ENCODE measurements at places on chromosomes 12 and 14.

GRCh38 chr14:102760496-102761193, 16.6 kb upstream of the TRAF3 start:
- H3K36me3 ChIP-seq: no peaks in the 10 kb centered on the region
- no peaks in the 10 kb centered on the region for H3K4me1 ChIP-seq
- H3K27ac ChIP-seq: no peak overlapping the region
- no peak overlapping the region for H3K4me3 ChIP-seq
- no peaks in the 10 kb centered on the region for H3K27me3 ChIP-seq

- DNase-seq: no peak
- H3K4me3 ChIP-seq: no peak overlapping the region
- no peaks in the 10 kb centered on the region for H3K27me3 ChIP-seq
- H3K27ac ChIP-seq: no peak overlapping the region
- H3K4me1 ChIP-seq: no peaks in the 10 kb centered on the region
Observed at GRCh38 chr14:76090616-76091391, 60.9 kb upstream of the GPATCH2L start.

DNA sequence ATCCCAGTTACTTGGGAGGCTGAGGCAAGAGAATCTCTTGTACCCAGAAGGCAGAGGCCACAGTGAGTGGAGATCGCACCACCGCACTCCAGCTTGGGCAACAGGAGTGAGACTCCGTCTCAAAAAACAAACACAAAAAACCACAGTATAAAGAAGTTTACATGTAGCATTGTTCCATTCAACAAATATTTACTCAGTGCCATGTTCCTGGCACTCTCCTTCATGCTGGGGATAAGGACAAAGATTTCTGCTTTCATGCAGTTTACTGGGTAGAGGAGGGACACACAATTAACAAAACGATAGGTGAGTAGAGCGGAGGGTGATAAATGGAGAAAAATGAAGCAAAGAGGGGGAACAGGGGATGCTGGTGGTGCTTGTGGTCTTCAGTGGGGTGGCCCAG, 68.2 kb upstream of the OVCH1 start:
- no peaks in the 10 kb centered on the region for H3K4me1 ChIP-seq

GRCh38 chr12:74111688-74112360, 425.8 kb upstream of the ATXN7L3B start:
- no peaks in the 10 kb centered on the region for H3K4me1 ChIP-seq
- no peaks in the 10 kb centered on the region for H3K36me3 ChIP-seq
- H3K27ac ChIP-seq: no peak overlapping the region
- no peak overlapping the region for H3K4me3 ChIP-seq

GRCh38 chr14:60713513-60713912, 10.6 kb downstream of the SIX4 start:
- peaks cover 4% of the 10 kb centered on the region for H3K4me1 ChIP-seq
- no peak overlapping the region for H3K27ac ChIP-seq
- no peak overlapping the region for H3K4me3 ChIP-seq
- peaks cover 40% of the 10 kb centered on the region for H3K36me3 ChIP-seq

GRCh38 chr12:5088586-5089264, 45.0 kb downstream of the KCNA5 start:
- no peaks in the 10 kb centered on the region for H3K27me3 ChIP-seq
- H3K36me3 ChIP-seq: no peaks in the 10 kb centered on the region
- DNase-seq: peak; percentile 27
- peaks cover 25% of the 10 kb centered on the region for H3K4me1 ChIP-seq

DNA sequence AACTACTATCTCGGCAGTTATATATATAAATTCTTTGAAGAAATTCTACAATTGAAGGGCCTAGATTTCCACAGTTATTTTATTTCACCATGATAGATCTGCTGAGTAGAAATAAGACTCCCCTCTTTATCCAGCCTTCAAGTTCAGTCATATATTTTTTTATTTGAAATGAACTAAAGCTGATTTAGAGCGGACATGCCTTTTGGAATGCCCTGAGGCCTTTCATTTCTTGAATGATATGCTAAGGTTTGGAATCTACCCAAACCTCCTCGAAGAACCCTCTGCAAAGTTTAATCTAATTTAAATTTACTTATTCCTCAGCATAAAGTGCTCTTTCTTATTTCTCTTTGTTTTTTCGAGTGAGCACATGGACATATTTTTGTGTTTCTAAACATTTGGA, 15.1 kb downstream of the SIX1 start:
- DNase-seq: no peak
- H3K36me3 ChIP-seq: peaks cover 15% of the 10 kb centered on the region
- no peaks in the 10 kb centered on the region for H3K27me3 ChIP-seq
- no peak overlapping the region for H3K27ac ChIP-seq

DNA sequence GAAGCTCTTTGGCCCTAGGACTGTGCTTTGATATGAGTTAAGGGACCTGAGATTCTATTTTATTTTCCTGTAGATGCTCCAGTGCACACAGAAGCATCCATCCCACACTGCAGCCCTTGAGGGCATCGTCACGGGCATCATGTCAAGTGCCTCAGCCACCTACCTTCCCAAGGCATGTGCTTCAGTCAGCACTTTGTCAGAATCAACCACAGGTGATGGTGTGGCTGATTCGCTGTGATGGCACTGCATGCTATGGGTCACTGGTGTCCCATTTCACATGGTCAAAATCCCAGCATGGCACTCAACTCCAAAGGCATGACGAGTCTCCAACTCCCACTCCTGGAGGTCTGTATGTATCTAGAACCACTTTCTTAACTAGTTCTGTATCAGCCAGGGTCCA, 100.8 kb downstream of the AACS start:
- no peaks in the 10 kb centered on the region for H3K27me3 ChIP-seq
- no peak overlapping the region for H3K27ac ChIP-seq
- no peaks in the 10 kb centered on the region for H3K36me3 ChIP-seq

DNA sequence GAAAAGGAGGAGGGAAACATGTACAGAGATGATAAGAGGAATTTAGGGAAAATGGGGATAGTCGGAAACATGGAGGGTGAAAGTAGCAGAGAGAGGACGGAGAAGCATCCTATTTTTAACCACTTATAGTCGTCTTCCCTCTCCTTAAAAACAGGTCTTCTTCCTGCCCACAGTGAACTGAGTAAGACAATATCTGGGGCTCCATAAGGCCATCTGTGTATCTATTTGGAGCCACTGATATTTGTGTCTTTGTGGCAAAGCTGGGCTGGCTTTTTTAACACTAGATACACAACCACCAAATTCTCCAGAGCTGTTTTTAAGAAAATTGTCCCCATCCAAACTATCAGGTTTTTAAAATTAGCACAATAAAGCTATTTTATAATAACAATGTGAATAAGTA, 109.5 kb upstream of the RAP1B start:
- H3K4me1 ChIP-seq: no peaks in the 10 kb centered on the region
- DNase-seq: no peak
- no peaks in the 10 kb centered on the region for H3K27me3 ChIP-seq
- H3K4me3 ChIP-seq: no peak overlapping the region
- no peak overlapping the region for H3K27ac ChIP-seq

GRCh38 chr14:49954171-49954631, 61.3 kb downstream of the ARF6 start:
- H3K4me3 ChIP-seq: 0 out of 2 replicates have a peak overlapping the region, but pooled peaks have one; percentile 4
- H3K36me3 ChIP-seq: no peaks in the 10 kb centered on the region
- H3K27ac ChIP-seq: no peak overlapping the region
- H3K27me3 ChIP-seq: no peaks in the 10 kb centered on the region
- no peak for DNase-seq

GRCh38 chr12:111111681-111112080, 191.3 kb upstream of the MYL2 start:
- no peak for DNase-seq
- no peak overlapping the region for H3K27ac ChIP-seq
- H3K4me3 ChIP-seq: no peak overlapping the region
- H3K27me3 ChIP-seq: no peaks in the 10 kb centered on the region
- H3K36me3 ChIP-seq: no peaks in the 10 kb centered on the region

- H3K27ac ChIP-seq: no peak overlapping the region
- no peaks in the 10 kb centered on the region for H3K4me1 ChIP-seq
- no peak for DNase-seq
- H3K36me3 ChIP-seq: no peaks in the 10 kb centered on the region
Observed at GRCh38 chr12:109009766-109010165, 11.1 kb downstream of the SVOP start.

DNA sequence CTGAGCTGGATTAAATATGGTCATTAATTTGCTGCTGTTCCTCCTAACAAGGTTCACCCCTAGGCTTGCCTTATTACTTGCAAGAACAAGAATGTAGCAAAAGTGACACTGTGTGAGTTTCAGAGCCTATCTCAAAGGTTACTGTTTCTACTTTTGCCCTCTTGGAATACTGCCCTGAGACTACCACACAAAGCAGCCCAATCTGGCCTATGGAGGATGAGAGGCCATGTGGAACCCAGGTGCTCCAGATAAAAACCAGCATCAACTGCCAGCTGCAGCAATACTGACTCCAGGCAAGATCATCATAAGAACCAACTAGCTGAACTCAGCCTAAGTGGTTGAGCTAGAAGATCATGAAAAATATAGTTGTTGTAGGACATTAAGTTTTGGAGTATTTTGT, 22.4 kb upstream of the SUPT16H start:
- no peak overlapping the region for H3K4me3 ChIP-seq
- H3K4me1 ChIP-seq: 0 out of 2 replicates have a peak, but pooled peaks cover 8% of the 10 kb centered on the region
- H3K27ac ChIP-seq: no peak overlapping the region

DNA sequence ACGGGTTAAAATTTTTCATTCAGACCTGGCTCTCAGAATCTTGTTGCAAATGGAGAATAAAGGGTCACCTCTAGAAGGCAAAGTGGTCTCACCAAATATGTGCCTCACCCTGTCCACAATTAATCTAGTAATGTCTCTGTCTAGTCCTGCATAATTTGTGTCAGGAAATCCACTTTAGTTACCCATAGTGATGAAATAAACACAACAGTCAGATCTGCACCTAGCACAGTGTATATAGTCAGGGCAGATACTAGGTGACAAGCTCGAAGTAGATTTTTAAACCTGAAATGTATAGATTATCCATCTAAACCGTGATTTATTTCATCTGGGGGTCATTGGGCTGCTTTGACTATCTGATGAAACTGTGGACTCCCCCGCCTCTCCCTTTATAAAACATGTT, 15.9 kb upstream of the FLVCR2 start:
- no peaks in the 10 kb centered on the region for H3K36me3 ChIP-seq
- H3K4me3 ChIP-seq: no peak overlapping the region
- H3K27ac ChIP-seq: no peak overlapping the region
- H3K4me1 ChIP-seq: no peaks in the 10 kb centered on the region
- DNase-seq: no peak

- no peak overlapping the region for H3K4me3 ChIP-seq
- H3K27ac ChIP-seq: no peak overlapping the region
- H3K27me3 ChIP-seq: no peaks in the 10 kb centered on the region
- H3K36me3 ChIP-seq: no peaks in the 10 kb centered on the region
- H3K4me1 ChIP-seq: peaks cover 12% of the 10 kb centered on the region
- no peak for DNase-seq
Observed at GRCh38 chr12:71947645-71948105, 9.0 kb downstream of the TPH2 start.

DNA sequence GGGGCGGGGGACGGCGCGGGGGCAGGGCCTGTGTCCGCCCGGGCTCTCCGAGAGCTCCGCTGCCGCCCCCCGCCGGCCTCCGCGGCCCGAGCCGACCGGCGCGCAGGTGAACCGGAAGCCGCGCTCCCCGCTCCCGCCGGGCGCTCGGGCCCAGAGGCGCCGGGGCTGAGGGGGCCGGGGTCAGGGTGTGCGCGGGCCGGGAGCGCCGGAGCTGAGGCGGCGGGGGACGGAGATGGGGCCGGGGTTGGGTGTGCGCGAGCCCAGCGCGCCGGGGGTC, 431 bp downstream of the HIP1R start:
- H3K36me3 ChIP-seq: no peaks in the 10 kb centered on the region
- no peak overlapping the region for H3K27ac ChIP-seq
- H3K4me1 ChIP-seq: peaks cover 18% of the 10 kb centered on the region
- H3K4me3 ChIP-seq: peak overlapping the region; percentile 93
- no peaks in the 10 kb centered on the region for H3K27me3 ChIP-seq
- DNase-seq: peak; percentile 83

DNA sequence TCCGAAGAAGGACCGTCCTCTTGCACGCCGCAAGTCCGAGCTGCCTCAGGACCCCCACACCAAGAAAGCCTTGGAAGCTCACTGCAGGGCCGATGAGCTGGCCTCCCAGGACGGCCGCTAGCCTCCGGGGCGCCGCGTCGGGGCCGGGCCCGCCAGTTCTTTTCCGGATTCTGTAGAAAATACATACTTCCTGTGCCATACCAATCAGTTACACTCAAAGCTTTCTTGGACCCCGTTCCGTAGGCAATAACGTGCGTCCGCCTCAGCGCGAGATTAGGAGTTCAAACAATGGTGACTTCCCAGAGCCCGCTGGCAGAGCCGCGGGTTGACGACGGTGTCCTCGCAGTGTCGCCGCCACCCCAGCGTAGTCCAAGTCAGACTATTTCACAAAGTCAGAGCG, 39.2 kb upstream of the DYNC1H1 start:
- no peak overlapping the region for H3K27ac ChIP-seq
- DNase-seq: no peak
- H3K36me3 ChIP-seq: peaks cover 16% of the 10 kb centered on the region
- peaks cover 14% of the 10 kb centered on the region for H3K4me1 ChIP-seq
- H3K27me3 ChIP-seq: no peaks in the 10 kb centered on the region

GRCh38 chr12:122965851-122966742, at the start of gene ABCB9:
ABCB9 (minus strand) TSS chr12:122966463; CDS start chr12:122960235, 6,228 bp downstream.
- H3K27me3 ChIP-seq: no peaks in the 10 kb centered on the region
- H3K4me3 ChIP-seq: peak within 1 kb of the TSS; percentile 90

DNA sequence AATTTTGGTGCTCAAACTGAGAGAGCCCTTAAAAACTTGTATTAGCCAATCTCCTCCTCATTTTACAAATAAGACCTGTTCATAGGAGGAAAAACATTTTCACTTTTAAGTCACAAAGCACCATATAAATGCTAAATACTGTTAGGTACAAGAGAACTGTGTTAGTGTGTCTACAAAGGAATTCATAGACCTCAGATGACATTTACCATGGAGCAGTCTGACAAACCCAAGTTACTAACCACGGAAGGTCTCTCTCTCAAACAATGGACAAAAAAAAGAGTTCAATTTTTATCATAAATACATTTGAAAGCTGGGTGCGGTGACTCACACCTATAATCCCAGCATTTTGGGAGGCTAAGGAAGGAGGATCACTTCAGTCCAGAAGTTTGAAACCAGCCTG, 10.0 kb downstream of the SBNO1 start:
- DNase-seq: no peak
- H3K4me1 ChIP-seq: no peaks in the 10 kb centered on the region
- H3K4me3 ChIP-seq: no peak overlapping the region
- peaks cover 5% of the 10 kb centered on the region for H3K36me3 ChIP-seq
- H3K27me3 ChIP-seq: no peaks in the 10 kb centered on the region

DNA sequence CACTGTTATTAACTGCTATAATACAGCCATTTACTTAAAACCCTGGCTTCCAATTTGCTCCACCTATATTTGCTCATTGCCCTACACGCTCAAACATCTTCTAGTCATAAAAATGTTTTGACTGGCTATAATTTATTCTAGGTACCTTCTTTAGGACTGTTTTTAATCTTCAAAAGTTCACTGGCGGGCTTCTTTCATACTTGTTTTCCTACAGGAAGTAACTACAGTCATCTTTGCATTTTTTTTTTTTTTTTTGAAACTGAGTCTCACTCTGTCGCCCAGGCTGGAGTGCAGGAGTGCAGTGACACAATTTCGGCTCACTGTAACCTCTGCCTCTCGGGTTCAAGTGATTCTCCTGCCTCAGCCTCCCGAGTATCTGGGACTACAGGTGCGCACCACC, 32.5 kb downstream of the MPHOSPH9 start:
- no peaks in the 10 kb centered on the region for H3K27me3 ChIP-seq
- peaks cover 52% of the 10 kb centered on the region for H3K36me3 ChIP-seq
- no peaks in the 10 kb centered on the region for H3K4me1 ChIP-seq

- no peak overlapping the region for H3K27ac ChIP-seq
- no peak for DNase-seq
- no peaks in the 10 kb centered on the region for H3K4me1 ChIP-seq
- H3K36me3 ChIP-seq: no peaks in the 10 kb centered on the region
- H3K27me3 ChIP-seq: no peaks in the 10 kb centered on the region
- H3K4me3 ChIP-seq: no peak overlapping the region
Observed at GRCh38 chr12:7327918-7328317, 24.0 kb downstream of the ACSM4 start.
